Lower leg skin (tissue), 4 donors: ENCODE measurements at places on chromosomes 5 and 9.
A peak's percentile ranks its signal among the peaks of the same experiment; 100 is the strongest.

- no peak for DNase-seq
Measured at GRCh38 chr5:63170486-63170885, 591.9 kb downstream of the LRRC70 start.

DNA sequence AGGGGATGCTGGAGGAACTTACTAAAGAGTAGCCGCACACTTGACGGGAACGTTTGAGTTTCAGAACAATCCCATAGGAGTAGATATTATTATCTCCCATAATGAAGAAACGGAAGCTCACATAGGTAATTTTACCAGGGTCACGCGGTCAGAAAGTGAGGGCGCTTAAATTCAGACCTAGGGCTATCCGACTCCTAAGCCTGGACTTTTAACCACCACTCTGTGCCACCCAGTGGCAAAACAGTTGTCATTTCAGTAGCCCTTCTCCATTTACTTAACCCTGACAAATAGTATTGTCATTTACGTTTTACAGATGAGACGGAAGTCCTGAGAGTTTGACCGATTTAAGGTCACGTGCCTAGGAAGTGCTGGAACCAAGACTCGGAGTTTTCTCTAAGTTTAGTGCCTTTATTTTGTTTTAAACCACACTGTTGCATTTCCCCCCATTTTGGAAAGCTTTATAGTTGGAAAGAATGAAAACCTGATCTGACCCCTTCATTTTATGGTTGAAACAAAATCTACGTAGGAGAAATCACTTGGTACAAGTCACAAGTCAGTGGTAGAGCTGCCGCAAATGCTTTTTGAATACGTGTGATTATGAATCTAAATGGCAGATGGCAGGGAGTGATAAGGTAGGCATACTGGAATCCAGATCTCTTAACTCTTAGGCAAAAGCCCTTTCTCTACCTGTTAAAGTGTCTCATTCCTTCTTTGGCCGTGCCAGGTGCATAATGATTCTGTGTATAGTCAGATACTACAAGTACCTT is 650 bp downstream of the MRRF start:
- DNase-seq = no peak

- no peak for DNase-seq
Measured at GRCh38 chr9:93588641-93589609, 12.5 kb downstream of the PHF2 start.

DNA sequence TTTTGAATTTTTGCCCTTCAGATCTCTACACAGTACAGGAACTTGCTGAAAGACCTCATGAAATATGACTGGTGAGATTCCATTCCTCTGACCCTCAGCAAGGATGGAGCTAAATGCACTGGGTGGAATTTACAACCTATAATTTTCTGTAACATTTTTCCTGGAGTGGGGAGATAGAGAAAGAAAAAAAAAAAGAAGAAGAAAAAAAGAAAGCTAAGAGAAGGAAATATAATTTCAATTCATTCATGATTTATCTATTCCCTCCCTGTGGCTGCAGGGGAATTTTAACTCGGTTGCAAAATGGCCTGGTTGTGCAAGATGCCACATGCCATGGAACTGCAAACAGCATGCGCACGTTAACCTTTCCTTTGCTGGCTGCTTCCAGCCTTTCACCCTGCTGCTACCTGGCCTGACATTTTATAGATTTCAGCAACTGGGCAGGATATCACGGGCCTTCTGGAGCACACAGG is 155.4 kb downstream of the FSTL4 start:
- peak; percentile 41 for DNase-seq

DNA sequence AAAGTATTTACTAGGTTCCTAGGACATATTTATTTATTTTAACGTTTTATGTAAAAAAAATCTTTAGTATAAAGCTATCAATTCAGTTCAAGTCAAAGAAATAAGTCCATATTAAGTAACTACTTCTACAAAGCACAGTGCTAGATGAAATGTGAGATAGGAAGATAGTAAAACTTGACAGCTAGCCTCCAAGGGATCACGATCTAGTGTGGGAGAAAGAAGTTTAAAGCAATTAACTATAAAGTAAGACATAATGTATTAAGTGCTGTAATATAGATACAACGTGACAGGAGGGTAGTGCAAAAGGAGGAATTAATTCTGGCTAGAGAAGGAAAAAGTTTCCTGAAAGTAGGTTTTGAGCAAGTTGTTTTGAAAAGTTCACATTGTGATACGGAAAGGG is 134.9 kb downstream of the ST8SIA4 start:
- no peak for DNase-seq
